ENCODE measurements at places on chromosomes 11 and 22.

- DNase-seq = no peak
These were observed 1303.4 kb downstream of the TBC1D22A start for GRCh38 chr22:48065892-48066291.

DNA sequence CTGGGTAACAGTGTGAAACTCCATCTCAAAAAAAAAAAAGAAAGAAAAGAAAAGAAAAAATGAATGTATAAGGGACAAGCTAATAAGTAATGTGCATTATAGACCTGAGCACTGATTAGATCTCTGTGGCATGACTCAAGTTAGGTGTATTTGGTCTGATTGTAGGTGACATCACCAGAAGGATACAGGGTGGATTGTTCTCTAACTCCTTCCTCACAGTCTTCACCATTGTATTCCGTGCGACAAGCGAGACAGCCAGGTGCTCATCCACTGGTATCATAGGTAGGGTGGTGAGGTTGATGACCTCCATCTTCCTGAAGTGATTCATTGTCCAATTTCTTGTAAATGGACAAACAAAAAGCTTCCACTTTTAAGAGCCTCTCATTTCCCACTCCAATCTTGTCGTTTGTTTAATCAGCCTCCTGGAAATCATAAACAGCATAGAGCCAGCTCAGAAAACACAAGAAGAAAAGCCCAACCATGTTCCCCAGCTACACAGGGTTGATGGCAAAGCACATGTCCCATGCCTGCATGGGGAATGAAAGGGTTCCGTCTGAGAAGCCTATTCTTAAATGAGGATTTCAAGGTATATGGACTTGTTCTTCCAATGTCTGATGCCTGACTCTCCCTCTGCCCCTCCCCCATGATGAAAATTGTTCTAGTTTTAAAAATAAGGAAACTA, 6.2 kb downstream of the FAM227A start:
- DNase-seq = no peak

- no peak for DNase-seq
These were observed 130.0 kb upstream of the MTNR1B start for GRCh38 chr11:92839450-92839849.

DNA sequence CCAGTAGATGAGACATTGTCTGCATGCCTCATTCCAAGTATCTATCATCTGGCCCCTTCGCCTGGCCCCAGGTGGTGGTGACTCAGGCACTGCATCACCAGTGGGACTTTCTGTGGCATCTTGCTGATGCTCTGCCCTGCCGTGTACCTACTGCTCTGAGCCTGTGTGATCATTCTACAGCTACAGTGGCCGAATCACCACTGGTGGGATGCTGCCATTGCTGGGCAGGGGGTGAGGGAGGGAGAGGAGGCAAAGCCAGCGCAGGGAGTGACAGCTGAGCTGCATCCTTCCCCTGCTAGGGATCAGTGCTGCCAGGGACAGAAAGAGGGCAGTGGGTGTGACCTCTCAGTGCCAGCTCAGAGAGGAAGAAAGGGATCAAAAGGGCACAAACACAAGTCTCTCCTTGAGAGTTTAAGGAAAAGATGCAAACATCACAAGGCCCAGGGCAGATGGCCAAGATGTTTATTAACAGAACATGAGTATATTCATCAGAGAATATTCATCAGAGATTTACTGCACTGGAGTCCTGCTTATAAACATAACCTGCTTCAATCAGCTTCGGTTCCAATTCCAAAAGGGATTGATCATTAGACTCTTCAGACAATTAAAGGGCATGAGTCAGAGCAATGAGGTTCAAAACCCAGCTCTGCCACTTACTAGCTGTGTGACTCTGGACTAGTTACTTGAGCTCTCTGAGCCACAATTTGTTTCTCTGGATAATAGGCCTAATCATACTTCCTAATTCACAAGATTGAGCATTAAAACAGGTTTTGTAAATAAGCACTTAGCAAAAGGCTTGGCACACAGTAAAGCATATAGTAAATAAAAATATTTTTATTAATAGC, 109.8 kb downstream of the NAT10 start:
- no peak for DNase-seq

DNA sequence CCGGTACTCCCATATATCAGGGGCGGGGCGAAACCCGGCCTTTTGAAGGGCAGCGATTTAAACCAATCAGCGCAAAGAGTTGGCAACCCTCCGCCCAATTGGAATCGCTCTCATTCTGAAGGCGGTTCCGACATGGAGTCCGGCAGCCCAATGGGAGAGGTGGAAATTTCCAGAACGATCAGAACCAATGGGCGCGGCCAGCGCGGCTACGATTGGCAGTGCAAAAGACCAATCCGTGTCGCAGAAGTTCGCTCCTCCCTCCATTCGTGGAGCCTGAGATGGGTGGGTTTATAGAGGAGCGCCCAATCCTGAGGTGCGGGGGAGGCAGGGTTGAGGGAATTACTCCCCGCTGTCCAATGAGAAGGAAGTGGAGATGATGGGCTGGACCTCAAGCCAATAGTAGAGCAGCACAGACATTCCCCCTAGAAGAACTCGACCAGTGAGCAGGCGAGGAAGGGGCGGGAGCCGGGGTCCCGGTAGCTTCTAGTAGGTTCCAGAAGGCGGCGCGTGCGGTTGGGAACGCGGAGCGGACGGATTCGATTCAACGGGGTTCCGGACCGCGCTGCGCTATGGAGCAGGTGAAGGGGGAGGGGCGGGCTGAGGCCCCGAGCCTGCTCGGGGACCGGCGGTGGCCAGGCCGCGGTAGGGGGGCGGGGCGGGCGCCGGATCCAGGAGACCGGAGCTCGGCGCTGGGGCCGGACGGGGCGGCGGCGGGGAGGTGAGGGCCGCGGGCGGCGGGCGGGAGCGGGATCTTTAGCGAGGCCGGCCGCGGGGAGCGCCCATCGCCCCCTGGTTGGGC, at the start of gene STIP1:
Gene STIP1, plus strand, starts transcription at position 479 of the 799 bp plus-strand sequence. Its CDS starts 91 bp downstream, at position 570.
- peak; percentile 99 for DNase-seq

- no peak for DNase-seq
These were observed 40.5 kb downstream of the ARHGAP1 start for GRCh38 chr11:46659908-46660307.

DNA sequence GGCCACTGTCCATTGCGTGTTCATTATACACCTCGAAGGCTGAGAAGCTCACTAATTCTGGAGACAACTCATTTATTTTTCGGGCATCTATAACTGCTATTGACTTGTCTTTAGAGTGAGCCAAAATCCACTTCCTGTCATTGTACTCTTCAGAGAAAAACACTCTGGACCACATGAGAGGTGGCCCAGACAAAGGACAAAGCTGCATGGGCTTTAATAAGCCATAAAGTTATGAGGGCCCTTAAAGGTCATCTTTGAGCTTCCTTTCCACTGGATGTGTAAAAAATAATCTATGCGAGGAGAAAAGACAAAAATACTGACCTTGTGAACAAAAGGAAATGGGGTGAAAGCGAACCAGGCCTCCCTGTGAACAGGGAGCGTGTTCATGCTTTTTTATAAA, 63.5 kb upstream of the ZC3H12C start:
- no peak for DNase-seq

- DNase-seq = no peak
These were observed 21.6 kb upstream of the SESN3 start for GRCh38 chr11:95252586-95252985.

GRCh38 chr22:45435544-45436139, 22.1 kb downstream of the RIBC2 start:
- DNase-seq = peak; percentile 88

GRCh38 chr11:35593143-35593542, 25.1 kb upstream of the FJX1 start:
- DNase-seq = no peak

DNA sequence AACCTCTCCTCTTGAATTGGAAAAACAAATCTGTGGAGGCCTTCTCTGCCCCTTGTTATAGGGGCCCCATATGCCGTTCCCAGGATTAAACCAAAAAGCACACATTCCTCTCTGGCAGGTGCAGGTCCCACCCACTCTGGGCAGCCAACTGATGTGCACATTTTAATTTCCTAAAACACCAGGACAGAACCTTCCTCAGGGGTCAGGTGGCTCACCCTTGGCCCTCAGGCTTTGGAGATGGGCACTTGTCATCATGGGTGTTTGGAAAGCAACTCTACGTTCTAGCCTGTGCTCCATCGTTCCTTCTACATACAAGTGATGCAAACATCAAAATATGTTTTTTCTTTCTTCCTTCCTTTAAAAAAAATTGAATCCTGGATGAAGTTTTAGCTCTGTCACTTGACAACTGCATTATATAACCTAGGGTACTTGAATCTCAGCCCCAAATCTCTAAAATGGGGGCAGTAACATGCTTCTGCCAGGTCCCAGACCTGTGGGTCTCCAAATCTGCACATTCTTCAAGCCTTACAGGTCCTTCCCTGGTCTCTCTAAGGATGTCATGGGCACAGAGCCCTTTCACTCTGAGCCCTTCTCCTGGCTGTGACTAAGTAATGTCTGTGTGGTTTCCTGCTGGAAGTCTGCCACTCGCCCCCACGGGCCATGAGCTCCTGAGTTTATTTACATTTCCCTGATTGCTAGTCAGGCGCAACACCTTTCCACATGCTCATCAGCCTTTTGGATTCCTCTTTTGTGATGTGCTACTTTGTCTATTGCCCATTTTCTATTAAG, 43.8 kb downstream of the KCNQ1OT1 start:
- no peak for DNase-seq

GRCh38 chr11:71373791-71374454, 74.3 kb downstream of the DHCR7 start:
- no peak for DNase-seq

DNA sequence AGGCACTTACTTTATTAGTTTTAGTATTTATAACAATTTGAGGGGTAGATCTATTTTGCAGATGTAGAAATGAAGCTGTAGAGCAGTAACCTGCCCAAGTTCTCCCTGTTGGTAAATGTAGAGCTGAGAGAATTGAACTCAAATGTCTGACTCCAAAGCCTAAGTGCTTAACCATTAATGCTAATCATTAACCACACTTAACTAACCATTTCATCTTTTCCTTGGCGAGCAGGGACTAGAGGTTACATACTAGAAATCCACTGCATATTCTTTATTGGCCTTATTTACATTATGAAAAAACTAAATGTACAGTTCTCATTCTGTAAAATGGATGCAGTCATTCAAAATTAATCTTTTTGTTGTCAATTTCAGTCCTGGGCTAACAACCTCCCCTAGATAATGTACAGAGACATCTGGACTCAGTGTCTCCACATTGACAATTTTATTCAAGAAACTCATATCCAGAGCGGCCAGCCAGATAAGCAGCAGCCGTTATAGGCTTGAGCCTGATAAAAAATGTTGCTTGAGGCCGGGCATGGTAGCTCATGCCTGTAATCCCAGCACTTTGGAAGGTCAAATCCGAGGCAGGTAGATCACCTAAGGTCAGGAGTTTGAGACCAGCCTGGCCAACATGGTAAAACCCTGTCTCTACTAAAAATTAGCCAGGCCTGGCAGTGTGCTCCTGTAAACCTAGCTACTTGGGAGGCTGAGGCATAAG, 76.7 kb upstream of the PICALM start:
- no peak for DNase-seq

DNA sequence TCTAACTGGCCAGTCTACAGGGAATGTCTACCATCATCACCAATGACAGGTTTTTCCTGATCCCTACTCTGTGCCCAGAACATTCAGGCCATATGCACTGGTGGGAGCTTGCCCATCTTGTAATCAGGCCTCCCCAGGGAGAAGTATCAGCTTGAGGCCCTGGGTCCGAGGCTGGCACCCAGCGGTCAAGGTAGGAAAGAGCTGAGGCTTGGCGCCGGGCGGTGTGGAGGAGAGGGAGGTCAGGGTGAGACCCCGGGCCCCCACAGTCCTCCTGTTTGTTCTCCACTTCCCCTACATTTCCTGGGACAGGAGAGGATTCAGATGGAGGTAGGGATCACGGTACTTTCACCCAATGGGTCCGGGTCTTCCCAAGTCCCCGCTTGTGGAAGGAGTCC, 15.5 kb downstream of the TSKU start:
- peak; percentile 70 for DNase-seq

GRCh38 chr11:46410021-46410420, 18.4 kb upstream of the CHRM4 start:
- no peak for DNase-seq

DNA sequence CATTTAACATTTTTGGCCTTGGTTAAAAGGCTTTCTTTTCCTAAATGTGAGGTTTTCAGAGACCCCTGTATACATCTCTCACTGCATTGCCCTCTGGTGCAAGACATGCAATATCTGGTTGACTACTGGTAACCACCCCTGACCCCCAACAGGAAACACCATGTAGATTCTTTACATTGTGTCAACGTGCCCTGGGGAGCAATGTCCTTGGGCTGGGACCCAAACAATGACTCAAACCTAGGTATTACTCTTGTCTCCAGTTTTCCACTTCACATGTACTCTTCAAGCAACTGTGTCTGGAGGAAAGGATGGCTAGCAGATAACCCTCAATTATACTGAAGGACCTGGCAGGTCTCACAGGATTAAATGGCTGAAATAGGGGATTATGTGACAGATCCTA, 1.1 kb upstream of the GPR83 start:
- DNase-seq = no peak

DNA sequence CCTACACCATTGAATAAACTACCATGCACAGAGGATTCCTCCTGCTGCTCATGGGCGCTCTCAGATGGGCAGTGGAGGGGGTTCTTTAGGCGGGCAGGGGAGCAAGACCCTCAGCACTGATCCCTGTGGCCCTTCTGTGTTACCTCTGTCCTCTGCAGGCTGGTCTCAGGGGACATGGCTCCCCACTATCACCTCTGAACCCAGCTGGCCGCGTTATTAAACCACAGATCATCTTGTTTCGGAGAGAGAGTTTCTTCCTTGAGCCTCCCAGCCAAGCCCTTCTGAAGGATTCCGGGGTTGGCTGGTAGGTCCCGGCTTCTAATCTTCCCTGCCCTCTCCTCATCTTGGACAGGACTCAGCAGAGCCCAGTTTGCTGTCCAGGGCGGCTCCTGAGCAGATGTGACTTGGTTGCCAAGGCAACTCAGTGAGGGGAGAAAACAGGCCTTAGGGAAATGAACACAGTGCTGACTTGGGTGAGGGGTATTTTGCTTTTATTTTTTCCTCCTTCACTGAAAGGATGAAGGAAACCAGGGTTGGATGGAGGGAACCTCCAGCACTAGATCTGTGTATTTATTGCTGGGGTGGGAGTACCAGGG, 13.3 kb downstream of the APOL3 start:
- no peak for DNase-seq

- no peak for DNase-seq
These were observed 42.0 kb downstream of the PACS1 start for GRCh38 chr11:66112041-66112491.

DNA sequence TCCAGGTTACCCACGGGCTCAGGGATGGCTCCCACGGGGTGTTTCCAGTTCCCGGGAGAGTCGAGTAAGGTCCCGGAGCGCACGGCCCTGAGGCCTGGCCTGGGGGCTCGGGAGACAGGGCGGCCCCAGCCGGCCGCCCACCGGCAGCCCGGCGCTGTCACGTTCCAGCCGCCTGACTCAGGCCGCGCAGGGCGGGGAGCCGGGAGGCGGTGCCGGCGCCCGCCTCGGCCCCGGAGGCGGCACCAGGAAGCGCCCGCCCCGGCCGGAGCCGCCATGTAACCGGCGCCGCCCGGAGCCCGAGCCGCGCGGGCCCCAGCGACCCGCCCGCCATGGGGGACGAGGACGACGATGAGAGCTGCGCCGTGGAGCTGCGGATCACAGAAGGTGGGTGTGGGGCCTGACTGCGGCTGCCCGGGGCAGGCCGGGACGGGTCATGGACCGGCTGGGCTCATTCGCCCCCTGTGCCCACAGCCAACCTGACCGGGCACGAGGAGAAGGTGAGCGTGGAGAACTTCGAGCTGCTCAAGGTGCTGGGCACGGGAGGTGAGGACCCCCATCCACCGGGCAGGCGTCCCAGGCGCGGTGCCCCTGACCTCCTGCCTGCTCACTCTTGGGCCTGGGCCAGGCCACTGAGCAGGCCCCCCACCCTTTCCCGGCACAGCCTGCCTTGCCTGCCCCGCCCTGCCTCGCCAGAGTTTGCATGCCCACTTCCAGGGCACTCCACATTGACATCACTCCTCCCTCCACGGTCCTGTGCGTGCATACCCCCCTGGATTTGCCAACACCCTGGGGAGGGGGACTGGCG, at the start of gene RPS6KA4:
Gene RPS6KA4, plus strand, starts transcription at position 256 of the 805 bp plus-strand sequence. Its CDS starts 74 bp downstream, at position 330.
- DNase-seq = peak; percentile 70

Measured in left lobe of liver (tissue), 2 donors.